ENCODE measurements at places on chromosomes 1 and 21. TPM values are rescaled to one million over a fixed set of nuclear protein-coding genes. Genes with fewer than 3 reads are reported as not detected.

The PTPN14 gene
- 37.7 TPM for total RNA-seq

The ERVH48-1 gene
- not detected for total RNA-seq

The DIO1 gene
- not detected for total RNA-seq

The MCOLN3 gene
- total RNA-seq: not detected

The C4BPB gene
- not detected for total RNA-seq

The TTC22 gene
- total RNA-seq: not detected

The CD46 gene
- 139 TPM for total RNA-seq

The LRRC3 gene
- total RNA-seq: 0.61 TPM

The PADI4 gene
- total RNA-seq: not detected

The LCE2A gene
- not detected for total RNA-seq

The CHIT1 gene
- total RNA-seq: not detected

The CHI3L1 gene
- 1.5 TPM for total RNA-seq

The SPRR2D gene
- total RNA-seq: not detected

The MAGI3 gene
- 10.1 TPM for total RNA-seq

The RBP7 gene
- not detected for total RNA-seq

The CCDC27 gene
- not detected for total RNA-seq

The SIM2 gene
- total RNA-seq: 0.32 TPM

The FCRLB gene
- 1.4 TPM for total RNA-seq

The SPATA46 gene
- not detected for total RNA-seq

The NRIP1 gene
- 21.4 TPM for total RNA-seq

The CELA2A gene
- total RNA-seq: not detected

The TNFRSF18 gene
- not detected for total RNA-seq

The FCGR3A gene
- not detected for total RNA-seq

The ACTL8 gene
- under 0.01 TPM for total RNA-seq

The LRRIQ3 gene
- total RNA-seq: 0.32 TPM

The PLA2G5 gene
- 0.46 TPM for total RNA-seq

The B3GALT5 gene
- total RNA-seq: not detected

The C1orf167 gene
- not detected for total RNA-seq

The WDR64 gene
- not detected for total RNA-seq

The LORICRIN gene
- not detected for total RNA-seq

The HPCAL4 gene
- not detected for total RNA-seq

The STUM gene
- total RNA-seq: not detected

The FBXO2 gene
- 0.32 TPM for total RNA-seq

The BRINP3 gene
- total RNA-seq: not detected

The PTPRC gene
- total RNA-seq: 0.15 TPM

The CENPS gene
- 13.3 TPM for total RNA-seq

The TMEM61 gene
- total RNA-seq: not detected

The DSCAM gene
- total RNA-seq: not detected

The HES3 gene
- total RNA-seq: not detected

The GLIS1 gene
- total RNA-seq: not detected

The CNTN2 gene
- not detected for total RNA-seq

The DCDC2B gene
- total RNA-seq: not detected

The LCE1A gene
- total RNA-seq: not detected

The TDRD10 gene
- total RNA-seq: 3.2 TPM

The NOC2L gene
- 109 TPM for total RNA-seq

The MYCL gene
- total RNA-seq: 2.3 TPM

The C8A gene
- not detected for total RNA-seq

The PROK1 gene
- not detected for total RNA-seq

The RGS1 gene
- total RNA-seq: not detected

The OLIG2 gene
- total RNA-seq: not detected

The SYT6 gene
- not detected for total RNA-seq

The SYNJ1 gene
- 4.2 TPM for total RNA-seq

The TIE1 gene
- 536 TPM for total RNA-seq

The RNU1-1 gene
- under 0.01 TPM for total RNA-seq

The LCA5L gene
- 0.91 TPM for total RNA-seq

The OR2T35 gene
- not detected for total RNA-seq

The NECTIN4 gene
- total RNA-seq: 0.15 TPM

The RAB4A gene
- 23.7 TPM for total RNA-seq

The PLPPR5 gene
- total RNA-seq: under 0.01 TPM

Measured in epithelial cell of umbilical artery (primary cell).